ENCODE measurements at places on chromosomes 3 and 15. TPM values are rescaled to one million over a fixed set of nuclear protein-coding genes. Genes with fewer than 3 reads are reported as not detected.

CDHR4 gene
- total RNA-seq = 1.3 TPM

SMCO1 gene
- not detected for total RNA-seq

VPS13C gene
- 53.7 TPM for total RNA-seq

LINGO1 gene
- not detected for total RNA-seq

MSL2 gene
- total RNA-seq = 7.3 TPM

AMT gene
- total RNA-seq = 0.60 TPM

PTPRG gene
- 50.7 TPM for total RNA-seq

ROPN1B gene
- total RNA-seq = not detected

TMF1 gene
- 30.3 TPM for total RNA-seq

CLDN11 gene
- total RNA-seq = 280 TPM

ROPN1 gene
- not detected for total RNA-seq

SH2D7 gene
- not detected for total RNA-seq

FEM1B gene
- total RNA-seq = 35.0 TPM

ASB14 gene
- not detected for total RNA-seq

PP2D1 gene
- total RNA-seq = not detected

SH3BP5 gene
- 30.6 TPM for total RNA-seq

PPP1R14D gene
- total RNA-seq = not detected

CASR gene
- total RNA-seq = not detected

STRIT1 gene
- total RNA-seq = not detected

Measured in smooth muscle cell of the coronary artery (primary cell).